ENCODE measurements at places on chromosomes 6 and 20.

DNA sequence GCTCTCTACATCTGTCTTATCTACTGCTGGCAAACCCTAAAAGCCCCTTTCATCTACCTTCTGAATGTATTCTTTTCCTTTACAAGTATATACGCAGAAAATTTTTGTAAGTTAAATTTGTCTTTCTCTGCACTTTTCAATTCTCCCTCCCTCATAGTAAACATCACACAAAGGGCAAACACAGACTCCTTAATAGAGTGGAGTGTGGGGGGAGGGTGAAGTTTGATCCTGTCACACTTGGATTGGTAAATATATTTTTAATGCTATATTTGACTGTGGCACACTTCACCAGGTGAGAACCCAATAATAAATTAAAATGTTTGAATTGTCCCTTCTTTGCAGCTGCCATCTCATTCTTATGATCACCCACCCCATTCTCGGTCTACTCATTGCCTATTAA, 33.2 kb upstream of the PAQR8 start:
- no peak for DNase-seq

- peak; percentile 48 for DNase-seq
These were observed 1.3 kb downstream of the EPPIN start for GRCh38 chr20:45545754-45546453.

DNA sequence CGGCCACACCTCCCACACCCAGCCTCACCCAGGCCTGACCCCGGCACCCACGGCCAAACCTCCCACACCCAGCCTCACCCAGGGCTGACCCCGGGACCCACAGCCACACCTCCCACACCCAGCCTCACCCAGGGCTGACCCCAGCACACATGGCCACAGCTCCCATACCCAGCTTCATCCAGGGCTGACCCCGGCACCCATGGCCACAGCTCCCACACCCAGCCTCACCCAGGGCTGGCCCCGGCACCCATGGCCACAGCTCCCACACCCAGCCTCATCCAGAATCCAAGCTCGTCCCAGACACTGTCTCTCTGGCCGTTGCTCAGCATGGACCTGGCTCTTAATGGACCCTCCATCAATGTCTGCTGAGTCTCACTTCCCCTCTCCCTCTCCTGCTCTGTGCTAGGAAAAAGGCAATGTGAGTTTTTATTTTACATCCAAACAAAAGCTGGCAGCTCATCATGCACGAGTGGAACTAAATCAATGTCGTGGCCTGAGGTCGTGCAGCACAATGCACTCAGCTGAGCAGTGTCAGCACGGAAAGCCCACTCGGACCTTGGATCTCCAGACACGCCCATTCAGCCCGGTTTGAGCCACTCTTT, 36.1 kb downstream of the NINL start:
- DNase-seq, result no peak

DNA sequence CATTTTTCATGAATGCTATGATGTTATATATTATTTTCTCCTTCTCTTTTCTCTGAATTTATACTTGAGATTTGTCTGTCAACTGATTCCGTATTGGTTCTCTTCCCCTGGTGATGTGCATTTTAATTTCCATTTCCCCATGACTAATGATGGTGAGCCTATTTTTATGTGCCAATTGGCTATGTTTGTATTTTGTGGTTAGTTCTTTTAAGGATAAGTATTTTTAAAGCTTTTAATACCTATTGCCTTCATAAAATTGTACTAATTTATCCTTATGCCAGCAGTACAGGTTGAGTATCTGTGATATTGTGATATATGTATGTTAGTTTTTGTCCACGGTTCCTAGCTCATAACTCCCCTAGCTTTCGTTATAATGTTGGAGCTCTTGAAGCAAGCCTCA, 2.8 kb downstream of the POLH start:
- DNase-seq, result peak; percentile 19

- DNase-seq, result no peak
These were observed 406.1 kb upstream of the SOX4 start for GRCh38 chr6:21187485-21187884.

DNA sequence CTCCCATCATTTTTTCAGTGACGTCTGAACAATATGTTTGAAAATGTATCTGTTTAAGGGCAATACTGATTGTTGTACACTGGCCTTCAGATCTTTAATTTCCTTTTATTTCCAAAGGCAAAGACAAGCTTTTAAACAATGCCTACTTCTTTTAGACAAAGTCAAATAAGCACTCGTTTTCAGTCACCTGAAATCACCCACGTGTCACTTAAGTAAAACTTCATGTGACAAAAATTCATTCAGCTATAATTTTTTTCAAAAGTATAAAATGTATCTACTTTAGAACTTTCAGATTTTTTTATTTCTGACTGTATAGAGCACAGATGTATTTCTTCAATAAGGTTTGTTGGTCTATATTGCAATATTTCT, 113.5 kb upstream of the BEND6 start:
- no peak for DNase-seq

GRCh38 chr20:44627364-44628010, 24.0 kb downstream of the ADA start:
- no peak for DNase-seq

GRCh38 chr6:156598071-156598854, 178.9 kb upstream of the ARID1B start:
- no peak for DNase-seq

- no peak for DNase-seq
These were observed 113.1 kb downstream of the ADAT2 start for GRCh38 chr6:143337201-143337949.

DNA sequence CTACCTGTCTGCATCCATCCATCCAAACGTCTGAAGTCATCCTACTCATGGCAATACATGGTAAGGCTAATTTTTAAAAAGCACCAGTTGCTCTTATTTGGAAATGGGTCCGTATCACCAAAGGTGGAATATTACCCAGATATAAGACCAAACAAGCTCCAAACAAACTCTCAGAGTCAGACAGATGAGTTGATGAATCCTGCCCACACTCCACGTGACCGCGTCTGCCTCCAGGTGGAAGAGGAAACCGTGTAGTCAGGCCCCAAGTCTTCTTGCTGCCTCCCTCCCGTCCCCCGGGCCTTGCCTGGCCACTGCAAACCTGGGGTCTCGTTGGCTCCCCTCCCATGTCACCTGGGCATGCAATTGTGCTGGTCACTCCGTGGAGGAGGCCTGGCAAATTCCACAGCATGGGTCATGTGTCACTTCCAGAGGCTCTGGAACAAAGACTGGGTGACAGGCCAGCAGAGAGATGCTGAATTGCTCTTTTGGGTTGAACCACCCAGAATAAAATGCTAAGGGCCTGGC, 31.8 kb downstream of the CTCFL start:
- DNase-seq, result no peak

Data from fibroblast of lung (primary cell).